ENCODE measurements at places on chromosomes 4 and X.

DNA sequence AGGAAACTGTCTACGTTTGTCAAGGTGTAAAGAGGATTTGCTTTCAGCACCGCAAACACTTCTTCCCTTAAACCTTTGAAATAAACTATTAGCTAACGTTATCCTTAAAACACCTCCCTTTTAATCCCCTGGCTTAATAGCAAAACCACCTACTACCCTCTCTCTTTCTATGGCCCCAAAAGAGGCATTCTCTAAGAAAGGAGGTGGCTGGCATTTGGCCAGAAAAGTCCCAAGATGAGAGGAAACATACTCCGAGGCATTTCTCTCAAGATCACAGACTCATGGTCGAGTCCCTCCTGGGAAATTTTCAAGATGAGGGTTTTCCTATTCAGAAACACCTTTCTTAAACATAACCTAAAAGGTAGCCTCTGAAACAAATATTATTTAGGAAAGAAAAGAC lies 60.6 kb upstream of the VCX3B start:
- DNase-seq, result no peak

DNA sequence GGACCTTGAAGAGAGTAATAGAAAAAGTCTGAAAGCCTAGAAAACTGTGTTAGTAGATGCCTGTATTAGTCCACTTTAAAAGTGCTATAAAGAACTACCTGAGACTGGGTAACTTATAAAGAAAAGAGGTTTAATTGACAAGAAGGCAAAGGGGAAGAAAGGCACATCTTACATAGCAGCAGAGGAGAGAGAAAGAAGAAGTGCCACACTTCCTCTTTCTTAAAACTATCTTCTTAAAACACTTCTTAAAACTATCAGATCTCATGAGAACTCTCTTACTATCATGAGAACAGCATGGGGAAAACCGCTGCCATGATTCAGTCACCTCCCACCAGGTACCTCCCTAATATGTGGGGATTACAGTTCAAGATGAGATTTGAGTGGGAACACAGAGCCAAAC lies 18.8 kb upstream of the COL25A1 start:
- no peak for DNase-seq

- DNase-seq, result no peak
These were observed 1344.5 kb upstream of the PCDH7 start for GRCh38 chr4:29375716-29376115.

- no peak for DNase-seq
These were observed 2.4 kb upstream of the SLC9A6 start for GRCh38 chrX:135982860-135983259.

DNA sequence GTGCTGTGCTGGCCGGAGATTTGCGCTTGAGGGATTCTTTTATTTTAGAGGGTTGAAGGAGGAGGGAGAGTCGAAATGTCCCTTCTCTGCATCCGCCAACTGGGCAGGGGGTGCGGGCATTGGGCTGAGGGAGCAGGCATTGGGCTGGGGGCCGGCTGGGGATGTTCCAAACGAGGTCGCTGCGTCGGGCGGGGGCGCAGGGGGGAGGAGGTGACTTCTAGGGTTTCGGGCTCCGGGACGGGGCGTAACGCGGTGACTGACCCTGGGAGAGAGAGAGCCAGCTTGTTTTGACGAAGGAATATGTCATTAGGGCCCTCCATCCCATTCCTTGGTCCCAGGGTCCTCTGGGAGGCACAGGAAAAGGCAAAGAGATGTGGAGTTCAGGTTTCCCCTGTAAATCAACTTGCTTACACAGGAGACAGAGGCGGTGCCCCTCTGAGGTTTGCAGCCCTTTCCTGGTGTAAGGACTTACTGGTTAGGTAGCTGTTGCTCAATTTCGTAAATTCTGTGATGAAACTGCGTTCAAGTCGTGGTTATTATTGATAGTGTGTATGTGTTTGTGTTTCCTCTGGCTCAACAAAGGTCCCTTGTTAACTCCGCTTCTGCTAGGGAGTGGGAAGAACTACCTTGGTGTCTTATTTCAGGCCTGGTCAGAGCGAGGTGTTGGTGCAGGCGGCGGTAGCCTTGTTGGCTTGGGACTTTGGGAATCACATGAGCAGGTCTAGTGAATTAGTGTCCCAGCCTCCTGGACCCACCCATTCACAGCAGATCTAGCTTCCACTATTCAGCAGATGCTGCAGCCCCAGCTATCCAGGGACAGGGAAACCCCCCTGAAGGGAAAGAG lies 716 bp downstream of the FHIP1A start:
- DNase-seq, result peak; percentile 52

Measured in HL-60 (cell line).